Heart right ventricle (tissue), 16 donors: ENCODE measurements at places on chromosomes 2 and 18. TPM values are rescaled to one million over a fixed set of nuclear protein-coding genes. Genes with fewer than 3 reads are reported as not detected.

DNA sequence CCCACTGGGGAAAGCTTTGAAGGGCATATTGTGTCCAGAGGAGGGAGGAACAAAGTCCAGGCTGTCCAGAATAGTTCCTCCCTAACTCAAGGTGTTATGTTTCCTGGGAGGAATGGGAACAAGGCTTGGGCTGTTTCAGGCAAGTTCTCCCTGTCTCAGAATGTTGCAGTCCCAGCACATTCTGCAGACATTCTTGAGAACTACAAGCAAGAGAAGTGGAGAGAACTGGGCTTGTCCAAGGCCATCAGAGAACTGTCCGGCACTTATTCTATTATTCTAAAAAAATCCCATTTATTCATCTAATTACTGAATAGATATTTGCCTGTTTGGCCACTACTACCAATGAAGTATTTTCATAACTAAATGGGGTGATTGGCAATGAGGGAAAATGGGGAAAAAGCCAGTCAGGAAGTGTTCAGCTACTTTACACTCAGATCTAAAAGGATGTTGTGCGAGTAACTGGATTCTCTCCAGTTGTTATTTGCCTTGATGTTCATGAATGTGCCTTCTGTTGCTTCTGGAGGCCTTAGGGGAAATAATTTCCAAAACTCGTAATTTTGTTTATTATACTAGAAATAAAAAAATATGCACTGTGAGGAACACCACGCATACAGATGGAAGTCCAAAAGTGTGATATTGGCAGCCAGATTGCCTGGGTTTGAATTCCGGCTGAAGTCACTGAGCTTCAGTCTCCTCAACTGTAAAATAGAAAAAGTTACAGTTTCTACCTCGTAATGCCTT, 300.1 kb upstream of the RND3 start:
- H3K36me3 ChIP-seq = no peaks in the 10 kb centered on the region
- H3K27ac ChIP-seq = peak overlapping the region; percentile 26
- H3K4me3 ChIP-seq = no peak overlapping the region
- H3K4me1 ChIP-seq = peaks cover 10% of the 10 kb centered on the region

GRCh38 chr2:158845859-158846258, 50.7 kb downstream of the DAPL1 start:
- H3K27ac ChIP-seq = no peak overlapping the region
- H3K4me3 ChIP-seq = no peak overlapping the region
- no peaks in the 10 kb centered on the region for H3K36me3 ChIP-seq
- DNase-seq = no peak
- no peaks in the 10 kb centered on the region for H3K27me3 ChIP-seq

- no peaks in the 10 kb centered on the region for H3K4me1 ChIP-seq
- no peak overlapping the region for H3K27ac ChIP-seq
These were observed 62.9 kb downstream of the POMC start for GRCh38 chr2:25105336-25106085.

- H3K4me3 ChIP-seq = no peak overlapping the region
- no peak for DNase-seq
- H3K27ac ChIP-seq = no peak overlapping the region
- H3K36me3 ChIP-seq = no peaks in the 10 kb centered on the region
These were observed 15.9 kb upstream of the C1QL2 start for GRCh38 chr2:119174216-119174992.

DNA sequence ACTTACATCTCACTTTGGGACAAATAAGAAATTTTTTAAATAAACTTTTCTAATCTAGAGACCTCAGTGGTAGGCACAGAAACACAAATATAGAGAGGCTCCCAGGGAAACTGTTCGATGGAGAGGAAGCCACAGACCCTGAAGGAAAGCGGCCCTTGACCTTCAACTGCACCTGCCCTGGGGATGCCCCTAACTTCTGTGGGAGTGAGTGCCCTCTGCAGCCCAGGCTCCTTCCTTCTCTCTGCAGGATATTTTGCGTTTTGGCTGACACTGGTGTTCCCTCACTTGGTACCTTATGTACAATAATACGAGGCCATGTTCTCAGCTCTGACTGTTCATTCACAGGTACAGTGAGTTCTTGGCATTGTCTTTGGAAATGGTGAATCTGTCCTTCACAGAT, 64.8 kb upstream of the MAL start:
- DNase-seq = no peak
- peaks cover 44% of the 10 kb centered on the region for H3K27me3 ChIP-seq
- no peak overlapping the region for H3K27ac ChIP-seq
- H3K4me1 ChIP-seq = no peaks in the 10 kb centered on the region
- H3K4me3 ChIP-seq = no peak overlapping the region
- no peaks in the 10 kb centered on the region for H3K36me3 ChIP-seq

GRCh38 chr2:12968399-12968798, 251.7 kb downstream of the TRIB2 start:
- no peaks in the 10 kb centered on the region for H3K36me3 ChIP-seq
- no peak overlapping the region for H3K4me3 ChIP-seq
- peaks cover 14% of the 10 kb centered on the region for H3K4me1 ChIP-seq
- no peak for DNase-seq
- H3K27ac ChIP-seq = no peak overlapping the region
- H3K27me3 ChIP-seq = no peaks in the 10 kb centered on the region

STARD6 gene
- 0.47 TPM for total RNA-seq

DNA sequence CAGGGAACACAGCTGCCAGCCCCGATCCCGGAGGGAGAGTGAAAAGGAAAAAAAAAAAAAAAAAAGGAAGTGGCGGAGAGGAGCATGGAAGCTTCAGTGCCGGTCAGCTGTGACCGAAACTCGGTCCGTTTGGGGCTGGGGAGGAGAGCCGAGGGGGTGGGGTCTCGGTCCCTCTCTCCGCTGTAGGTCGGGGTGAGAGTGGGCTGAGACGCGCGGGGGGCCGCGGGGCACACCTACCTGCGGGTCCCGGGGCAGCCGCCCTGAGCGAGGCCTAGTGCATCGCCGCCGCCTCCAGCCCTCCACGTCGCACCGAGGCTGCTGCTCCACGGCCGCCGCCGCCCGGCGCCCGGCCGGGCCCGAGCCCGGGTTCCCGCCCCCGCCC, 536 bp downstream of the VPS54 start:
- peak overlapping the region; percentile 98 for H3K27ac ChIP-seq
- H3K4me3 ChIP-seq = peak overlapping the region; percentile 73
- H3K36me3 ChIP-seq = no peaks in the 10 kb centered on the region
- H3K27me3 ChIP-seq = no peaks in the 10 kb centered on the region

DSEL gene
- 2.1 TPM for total RNA-seq

- H3K4me1 ChIP-seq = no peaks in the 10 kb centered on the region
- H3K27me3 ChIP-seq = no peaks in the 10 kb centered on the region
- no peak overlapping the region for H3K4me3 ChIP-seq
- no peak overlapping the region for H3K27ac ChIP-seq
- no peaks in the 10 kb centered on the region for H3K36me3 ChIP-seq
These were observed 28.4 kb upstream of the PXDN start for GRCh38 chr2:1772471-1773267.

EVX2 gene
- not detected for total RNA-seq

- peaks cover 14% of the 10 kb centered on the region for H3K4me1 ChIP-seq
- H3K4me3 ChIP-seq = no peak overlapping the region
- DNase-seq = no peak
- peak overlapping the region; percentile 80 for H3K27ac ChIP-seq
- no peaks in the 10 kb centered on the region for H3K27me3 ChIP-seq
- no peaks in the 10 kb centered on the region for H3K36me3 ChIP-seq
These were observed 81.1 kb downstream of the TRIB2 start for GRCh38 chr2:12797815-12798214.

PSMA8 gene
- total RNA-seq = not detected

GRCh38 chr2:65142515-65142914, 12.6 kb upstream of the RAB1A start:
- no peak overlapping the region for H3K27ac ChIP-seq
- no peaks in the 10 kb centered on the region for H3K36me3 ChIP-seq
- H3K4me1 ChIP-seq = no peaks in the 10 kb centered on the region
- no peak for DNase-seq
- H3K4me3 ChIP-seq = no peak overlapping the region

DNA sequence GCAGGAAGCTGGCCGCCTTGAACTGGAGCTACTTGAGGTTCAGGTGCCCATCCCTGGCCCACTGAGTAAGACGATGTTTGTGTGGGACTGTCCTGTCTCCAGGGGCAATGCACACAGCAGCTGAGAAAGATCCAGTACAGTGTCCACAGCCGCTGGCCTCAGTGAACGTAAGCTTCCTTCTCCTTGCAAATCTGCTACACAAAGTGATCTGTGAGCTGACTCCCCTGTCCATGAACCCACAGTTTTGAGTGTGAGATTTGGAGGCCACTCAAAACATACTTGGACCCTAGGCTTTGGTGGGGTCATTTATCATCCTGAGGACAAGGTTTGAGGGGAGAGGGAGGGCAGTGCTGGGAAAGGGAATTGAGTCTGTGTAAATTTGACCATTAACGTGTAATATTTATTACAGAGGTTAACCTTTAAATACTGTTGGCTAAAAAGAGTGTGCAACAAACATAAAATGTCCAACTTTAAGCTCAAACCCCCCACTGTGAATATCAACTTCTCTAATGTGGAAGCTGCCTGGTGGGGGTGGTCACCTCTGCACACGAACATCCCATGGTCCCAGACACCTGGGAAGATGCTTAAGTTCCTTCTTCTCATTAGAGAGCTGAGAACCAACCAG, 4.9 kb upstream of the CYS1 start:
- peaks cover 72% of the 10 kb centered on the region for H3K27me3 ChIP-seq
- DNase-seq = no peak
- H3K4me1 ChIP-seq = peaks cover 3% of the 10 kb centered on the region
- no peak overlapping the region for H3K27ac ChIP-seq
- H3K36me3 ChIP-seq = no peaks in the 10 kb centered on the region

PCARE gene
- 1.8 TPM for total RNA-seq

- no peak for DNase-seq
- no peak overlapping the region for H3K4me3 ChIP-seq
- H3K4me1 ChIP-seq = no peaks in the 10 kb centered on the region
- H3K36me3 ChIP-seq = no peaks in the 10 kb centered on the region
- H3K27me3 ChIP-seq = no peaks in the 10 kb centered on the region
- no peak overlapping the region for H3K27ac ChIP-seq
These were observed 1118.2 kb downstream of the DPP10 start for GRCh38 chr2:115560666-115561065.

DNA sequence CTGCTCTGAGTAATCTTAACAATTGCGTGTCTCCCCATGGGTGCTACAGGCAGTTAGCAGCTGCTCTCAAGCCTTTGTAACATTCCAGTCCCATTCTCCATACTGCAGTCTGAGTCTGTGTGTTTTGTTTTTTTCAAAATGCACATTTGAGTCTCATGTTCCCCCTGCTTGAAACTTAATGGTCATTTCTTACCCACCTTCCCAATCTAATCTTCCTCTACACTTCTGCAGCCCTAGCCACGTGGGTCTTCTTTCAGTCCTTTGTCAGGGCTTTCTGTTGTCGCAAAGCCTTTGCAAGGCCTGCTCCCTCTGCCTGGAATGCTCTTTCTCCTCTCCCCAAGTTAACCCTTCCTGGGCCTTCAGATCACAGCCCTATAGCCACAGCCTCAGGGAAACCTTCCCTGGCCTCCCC, 24.5 kb downstream of the ELAC1 start:
- no peaks in the 10 kb centered on the region for H3K4me1 ChIP-seq
- H3K36me3 ChIP-seq = no peaks in the 10 kb centered on the region
- no peak overlapping the region for H3K4me3 ChIP-seq
- no peaks in the 10 kb centered on the region for H3K27me3 ChIP-seq

SLC66A3 gene
- total RNA-seq = 15.4 TPM

FABP1 gene
- not detected for total RNA-seq
